ENCODE measurements at places on chromosomes 12 and 14.

- no peak for DNase-seq
These were observed 306.9 kb downstream of the BCL11B start for GRCh38 chr14:98965076-98965475.

- no peak for DNase-seq
These were observed 28.3 kb downstream of the PUS7L start for GRCh38 chr12:43730283-43730682.

- DNase-seq = no peak
These were observed 35.2 kb upstream of the PCNX1 start for GRCh38 chr14:70871863-70872677.

DNA sequence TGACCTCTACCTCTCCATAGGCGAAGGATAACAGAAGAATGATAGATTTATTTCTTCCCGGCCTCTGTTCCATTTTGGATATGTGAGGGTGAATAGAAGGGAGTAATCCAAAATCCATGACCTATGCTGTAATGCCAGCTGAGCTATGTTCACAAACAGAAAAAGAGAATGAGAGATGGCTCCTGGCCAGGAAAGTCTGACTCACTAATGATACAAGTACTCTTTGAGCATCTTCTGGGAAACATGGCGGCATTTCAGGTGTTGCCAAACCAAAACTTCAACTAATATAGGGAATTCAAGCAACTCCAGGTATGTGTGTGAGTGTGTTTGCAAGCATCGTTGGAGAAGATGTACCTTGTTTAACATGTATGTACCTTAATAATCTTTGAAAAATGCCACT is 55.1 kb downstream of the MED13L start:
- DNase-seq = no peak

GRCh38 chr14:81759541-81759940 is 225.9 kb upstream of the SEL1L start:
- no peak for DNase-seq

Measured in stimulated activated CD4-positive, alpha-beta T cell treated with anti-CD3 and anti-CD28 coated beads, Interleukin-1b, Interleukin-23, amount 100 ng/mL, for 4 hours (primary cell).